ENCODE measurements at places on chromosomes 16 and 17. TPM values are rescaled to one million over a fixed set of nuclear protein-coding genes. Genes with fewer than 3 reads are reported as not detected.

KRT39 gene
- polyA plus RNA-seq = not detected

DNA sequence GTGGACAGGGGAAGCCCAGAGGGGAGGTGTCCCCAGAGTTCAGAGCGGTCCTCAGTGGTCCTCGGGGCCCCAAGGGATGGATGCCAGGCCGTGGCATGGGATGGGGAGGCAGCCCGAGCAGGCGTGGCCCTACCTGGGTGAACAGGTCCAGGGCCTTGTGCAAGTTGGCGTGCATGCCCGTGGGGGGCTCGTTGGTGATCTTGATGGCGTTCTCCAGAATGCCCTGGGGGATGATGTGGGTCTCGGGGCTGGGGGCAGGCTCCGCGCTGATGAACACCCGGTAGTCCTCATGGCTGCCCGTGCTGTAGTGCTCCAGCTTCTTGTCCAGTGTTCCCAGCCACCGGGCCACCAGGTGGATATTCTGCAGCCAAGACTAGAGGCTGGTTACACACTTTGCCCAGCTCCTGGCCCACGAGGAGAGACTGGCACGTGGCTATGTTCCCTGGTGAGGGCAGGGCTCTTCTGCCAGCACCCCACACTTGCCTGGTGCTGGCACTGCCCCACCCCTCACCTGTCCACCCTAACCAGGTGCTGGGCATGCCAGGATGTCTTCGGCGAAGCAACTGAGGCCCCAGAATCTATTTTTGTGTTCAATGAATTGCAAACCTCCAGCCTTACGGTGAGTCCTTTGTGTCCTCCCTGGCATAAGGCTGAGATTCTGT is 59.2 kb downstream of the PGS1 start:
- no peak for DNase-seq

GRCh38 chr17:40293363-40293762 is 5.7 kb downstream of the CDC6 start:
- no peak for DNase-seq

MMP15 gene
- polyA plus RNA-seq = 0.08 TPM

DNA sequence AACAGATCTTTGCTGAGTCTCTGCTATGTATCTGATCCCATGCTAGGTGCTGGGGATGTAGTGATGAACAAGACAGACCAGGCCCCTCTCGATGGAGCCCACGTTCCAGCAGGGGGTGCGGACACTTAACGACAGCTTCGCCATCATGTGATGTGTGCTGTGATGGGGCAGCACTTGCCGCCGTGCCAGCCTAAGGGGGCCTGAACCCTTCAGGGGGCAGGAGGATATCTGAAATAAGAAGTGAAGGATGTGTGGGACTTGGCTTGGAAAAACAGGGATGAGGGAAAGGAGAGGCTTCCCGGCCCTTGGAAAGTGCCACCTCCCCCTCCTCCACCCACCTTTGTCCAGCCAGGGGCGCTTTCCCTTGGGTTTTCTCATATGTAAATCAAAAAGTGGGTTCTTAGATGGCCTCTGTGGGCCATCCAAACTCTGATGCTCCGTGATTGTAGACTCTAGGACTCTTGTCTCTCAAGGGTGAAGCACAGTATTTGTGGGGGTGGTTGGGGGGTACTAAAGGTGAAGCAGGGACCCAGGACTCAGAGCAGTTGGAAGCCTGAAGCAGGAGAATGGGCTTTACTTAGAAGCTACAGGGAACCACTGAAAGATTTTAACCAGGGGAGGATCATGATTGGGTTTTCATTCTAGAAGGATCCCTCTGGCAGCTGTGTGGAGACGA is 4.0 kb upstream of the DLX3 start:
- DNase-seq = no peak

C1QTNF8 gene
- not detected for polyA plus RNA-seq

DNA sequence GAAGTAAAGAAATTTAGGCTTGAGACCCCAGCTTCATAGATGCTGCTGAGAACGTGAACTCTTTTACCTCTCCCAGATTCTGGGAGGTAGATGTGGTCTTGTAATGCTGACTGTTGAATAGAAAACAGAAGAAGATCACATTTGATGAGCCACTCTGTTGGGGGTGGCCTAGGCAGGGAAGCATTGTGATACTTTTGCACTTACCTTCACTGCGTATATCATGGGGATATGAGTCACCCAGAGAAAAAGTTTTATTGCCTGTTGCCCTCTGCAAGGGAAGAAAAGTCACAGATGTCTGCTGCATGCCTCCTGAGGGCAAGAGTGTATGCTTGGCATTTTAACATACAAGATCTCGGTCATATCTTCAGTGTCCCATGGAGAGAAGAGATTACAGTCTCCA is 365.4 kb downstream of the SNX29 start:
- DNase-seq = no peak

- DNase-seq = no peak
Observed at GRCh38 chr17:1783271-1783670, 21.4 kb downstream of the SERPINF1 start.

DNA sequence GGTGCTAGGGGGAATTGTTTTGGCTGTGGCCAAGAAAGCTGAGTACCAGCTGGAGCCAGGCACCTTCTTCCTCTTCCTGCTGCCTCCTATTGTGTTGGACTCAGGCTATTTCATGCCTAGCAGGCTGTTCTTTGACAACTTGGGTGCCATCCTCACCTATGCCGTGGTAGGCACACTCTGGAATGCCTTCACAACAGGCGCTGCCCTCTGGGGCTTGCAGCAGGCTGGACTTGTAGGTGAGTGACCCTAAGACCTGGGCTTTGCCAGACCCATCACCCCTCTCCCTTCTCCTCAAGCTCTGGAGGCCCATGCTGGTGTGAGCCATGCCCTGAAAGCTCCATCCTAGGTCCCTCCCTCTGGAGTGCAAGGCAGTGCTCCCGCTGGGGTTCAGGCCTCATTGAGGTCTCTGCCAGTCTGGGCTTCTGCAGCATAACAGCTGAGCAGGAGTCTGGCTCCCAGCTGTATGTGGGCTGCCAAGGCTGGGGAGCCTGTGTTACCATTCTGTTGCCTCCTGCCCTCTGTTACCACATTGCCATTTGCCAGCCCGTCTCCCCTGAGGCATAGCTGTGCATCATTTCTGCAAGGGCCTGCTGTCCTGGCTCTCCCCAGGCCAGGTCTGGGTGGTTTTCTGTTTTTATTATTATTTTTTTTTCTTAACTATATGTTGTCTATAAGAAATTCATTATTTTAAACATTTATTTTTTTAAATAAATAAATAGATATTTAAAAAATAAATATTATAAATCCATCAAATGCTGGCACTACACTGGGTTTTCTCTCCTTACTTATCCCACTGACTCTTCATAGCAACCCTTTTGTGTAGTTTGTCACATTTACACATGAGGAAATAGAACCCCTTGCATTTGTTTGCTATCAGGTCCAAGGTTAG is 4.1 kb downstream of the SLC9A5 start:
- DNase-seq = no peak

DNA sequence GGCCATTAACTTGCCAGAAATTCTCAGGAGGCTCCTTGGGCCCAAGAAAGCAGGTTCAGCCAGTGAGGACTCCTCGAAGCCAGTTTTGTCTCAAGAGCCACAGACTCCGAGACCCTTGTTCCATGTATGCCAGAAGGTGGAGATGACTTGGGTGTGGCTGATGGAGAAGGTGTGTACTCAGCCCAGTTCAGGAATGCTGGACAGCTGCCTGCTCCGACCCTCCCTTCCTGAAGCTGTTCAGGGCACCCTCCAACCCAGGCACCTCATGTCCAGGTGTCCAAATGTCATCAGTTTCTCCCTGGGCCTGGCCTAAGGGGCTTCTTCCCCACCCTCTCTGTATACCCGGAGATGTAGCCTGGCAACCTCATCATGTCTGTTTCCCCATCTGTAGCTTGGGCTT is 40.2 kb downstream of the NOG start:
- DNase-seq = no peak

GRCh38 chr16:27486344-27486743 is 63.4 kb downstream of the GTF3C1 start:
- DNase-seq = no peak

CACNA1H gene
- polyA plus RNA-seq = 0.03 TPM

RAC3 gene
- polyA plus RNA-seq = 1.7 TPM

DNA sequence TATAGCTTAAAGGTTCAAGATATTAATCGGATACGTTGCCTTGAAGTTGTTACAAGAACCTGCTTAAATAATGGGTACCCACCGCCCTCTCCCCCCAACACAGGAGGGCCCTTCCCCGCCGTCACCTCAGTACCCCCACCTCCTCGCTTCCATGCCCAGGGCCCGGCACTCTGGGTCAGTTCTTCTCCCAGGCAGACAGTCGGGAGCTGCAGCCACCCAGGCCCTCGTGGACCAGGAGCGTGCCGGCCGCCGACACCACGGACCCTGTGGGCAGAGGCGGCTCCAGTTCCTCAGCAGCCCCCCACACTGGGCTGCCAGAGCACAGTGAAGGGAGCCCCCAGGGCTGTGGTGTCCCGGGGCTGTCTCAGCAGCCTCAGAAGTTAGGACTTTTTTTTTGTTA is 80.9 kb upstream of the ZNF750 start:
- DNase-seq = no peak

EMP2 gene
- polyA plus RNA-seq = 7.6 TPM

CCL4 gene
- 20.5 TPM for polyA plus RNA-seq

DNA sequence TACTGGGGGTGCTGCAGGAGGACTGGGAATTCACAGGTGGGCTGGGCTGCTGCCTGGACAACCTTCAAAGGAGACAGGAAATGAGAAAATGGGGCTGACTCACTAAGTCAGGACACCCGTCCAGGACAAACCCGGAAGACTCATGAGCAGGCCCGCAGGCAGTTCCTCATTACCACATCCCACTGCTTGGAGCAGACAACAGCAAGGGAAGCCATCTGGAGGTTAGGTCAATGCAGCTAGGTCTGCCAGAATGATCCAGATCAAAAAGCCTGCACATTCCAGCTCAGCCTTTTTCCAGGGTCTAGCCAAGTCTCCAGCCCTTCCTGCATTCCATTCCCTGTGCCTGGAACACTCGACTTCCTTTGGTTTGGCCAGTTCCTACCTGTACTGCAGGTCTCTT is 536.5 kb upstream of the CDH11 start:
- no peak for DNase-seq

GRCh38 chr17:70955441-70955840 is 786.1 kb downstream of the KCNJ2 start:
- no peak for DNase-seq

GRCh38 chr16:73040136-73040535 is 7.8 kb downstream of the ZFHX3 start:
- DNase-seq = no peak

DNA sequence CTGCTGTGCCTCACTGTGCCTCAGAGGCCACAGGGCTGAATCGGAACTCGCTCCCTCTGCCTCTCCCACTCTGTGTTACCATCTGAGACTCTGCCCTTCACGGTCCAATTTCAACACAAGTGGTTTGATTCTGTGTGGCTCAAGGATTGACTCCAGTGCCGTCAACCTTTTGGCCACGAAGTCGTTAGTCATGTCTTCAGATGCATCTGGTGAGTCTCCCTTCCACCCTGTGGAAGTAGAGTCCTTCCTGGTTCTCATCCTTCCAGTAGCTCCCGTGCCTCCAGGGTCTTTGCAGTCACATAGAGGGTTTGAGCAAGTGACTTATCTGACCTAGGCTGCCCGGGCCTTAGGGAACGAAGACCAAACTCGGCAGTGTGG is 51.2 kb downstream of the PGS1 start:
- DNase-seq = no peak

- DNase-seq = no peak
Observed at GRCh38 chr17:10368561-10368960, 4.2 kb downstream of the MYH13 start.

ABCC12 gene
- polyA plus RNA-seq = not detected

DNA sequence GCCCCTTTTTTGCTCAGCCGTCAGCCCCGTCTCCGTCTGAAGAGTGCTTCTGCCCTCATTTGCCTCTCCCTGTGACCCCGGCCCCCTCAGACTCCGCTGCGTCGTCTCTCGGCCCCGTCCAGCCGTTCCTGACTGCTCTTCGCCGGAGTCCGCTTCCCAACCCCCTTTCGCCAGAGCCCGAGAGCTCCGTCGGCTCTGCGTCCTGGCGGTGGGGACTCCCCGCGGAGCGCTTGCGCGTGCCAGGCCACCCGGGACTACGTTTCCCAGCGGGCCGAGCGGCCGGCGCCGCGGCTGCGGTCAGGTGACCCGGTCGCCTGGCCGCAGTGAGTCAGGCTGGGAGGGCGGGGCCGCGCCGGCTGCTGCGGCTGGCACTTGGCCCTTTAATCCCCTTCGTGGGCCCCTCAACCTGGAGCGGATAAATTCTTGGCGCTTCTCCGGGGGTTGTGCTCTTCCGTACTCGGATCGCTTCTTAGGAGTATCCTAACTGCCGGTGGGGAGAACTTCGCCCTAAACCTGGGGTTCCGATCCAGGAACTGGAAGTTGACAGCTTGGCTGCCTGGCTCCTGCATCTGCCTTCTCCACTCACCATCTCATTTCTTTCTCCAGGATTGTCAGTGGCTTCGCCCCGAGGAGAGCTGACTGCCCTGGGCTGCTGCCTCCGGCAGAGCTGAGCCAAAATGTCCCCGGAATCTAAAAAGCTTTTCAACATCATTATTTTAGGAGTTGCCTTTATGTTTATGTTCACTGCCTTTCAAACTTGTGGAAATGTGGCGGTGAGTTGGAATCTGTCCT is at the start of gene MFSD11:
TSS of gene MFSD11 (plus strand) at position 444 of the 792 bp plus-strand sequence. CDS start at position 678, 234 bp downstream.
- DNase-seq = no peak

DNA sequence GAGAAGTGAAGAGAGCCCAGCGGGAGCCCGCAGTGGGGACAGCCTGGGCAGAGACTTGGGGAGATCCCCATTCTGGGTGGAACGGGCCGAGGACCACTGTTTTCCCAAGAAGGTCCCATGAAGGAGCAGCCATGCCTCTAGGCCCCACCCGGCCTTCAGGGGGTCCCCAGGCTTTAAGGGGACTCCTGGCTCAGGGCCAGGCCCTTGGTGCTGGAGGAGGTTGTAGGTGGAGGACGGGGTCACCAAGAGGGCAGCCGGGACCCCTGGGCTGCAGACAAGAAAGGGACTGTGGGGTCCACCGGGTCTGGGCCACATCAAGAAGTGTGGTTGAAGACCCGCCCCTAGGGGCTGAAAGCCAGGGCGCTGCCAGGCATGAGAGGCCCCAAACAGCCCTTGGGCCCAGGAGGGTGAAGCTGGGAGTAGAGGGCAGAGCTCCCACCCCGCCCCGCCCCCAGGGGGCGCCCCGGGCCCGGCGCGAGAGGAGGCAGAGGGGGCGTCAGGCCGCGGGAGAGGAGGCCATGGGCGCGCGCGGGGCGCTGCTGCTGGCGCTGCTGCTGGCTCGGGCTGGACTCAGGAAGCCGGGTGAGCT is at the start of gene PRSS21:
TSS of gene PRSS21 (plus strand) at position 487 of the 589 bp plus-strand sequence. CDS start at position 519, 32 bp downstream.
- no peak for DNase-seq

TGFB1I1 gene
- 0.26 TPM for polyA plus RNA-seq

- DNase-seq = peak; percentile 99
Observed at GRCh38 chr16:70430667-70431536, 8.0 kb downstream of the ST3GAL2 start.

DCTN5 gene
- 123 TPM for polyA plus RNA-seq

DNA sequence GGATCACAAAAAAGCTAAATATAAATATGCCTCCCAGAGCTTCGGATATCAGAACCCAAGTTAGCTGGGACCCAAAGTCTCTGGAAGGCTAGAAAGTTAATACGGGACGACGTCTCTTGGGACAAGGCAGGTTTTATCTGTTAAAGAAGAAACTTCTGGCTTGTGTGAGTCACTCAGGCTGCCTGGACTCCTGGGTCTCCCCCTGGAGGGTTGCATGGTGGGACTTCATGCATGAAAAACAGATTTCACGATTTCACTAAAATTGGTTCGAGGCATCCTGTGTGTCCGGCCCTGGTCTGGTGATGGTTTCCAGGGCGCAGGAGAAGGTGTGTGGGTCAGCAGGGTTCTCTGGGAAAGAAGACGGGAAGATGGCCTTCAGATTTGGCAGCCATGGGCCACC is 47.0 kb downstream of the COX4I1 start:
- DNase-seq = no peak
